ENCODE measurements at places on chromosomes 6 and 20. TPM values are rescaled to one million over a fixed set of nuclear protein-coding genes. Genes with fewer than 3 reads are reported as not detected.
A peak's percentile ranks its signal among the peaks of the same experiment; 100 is the strongest.

DNA sequence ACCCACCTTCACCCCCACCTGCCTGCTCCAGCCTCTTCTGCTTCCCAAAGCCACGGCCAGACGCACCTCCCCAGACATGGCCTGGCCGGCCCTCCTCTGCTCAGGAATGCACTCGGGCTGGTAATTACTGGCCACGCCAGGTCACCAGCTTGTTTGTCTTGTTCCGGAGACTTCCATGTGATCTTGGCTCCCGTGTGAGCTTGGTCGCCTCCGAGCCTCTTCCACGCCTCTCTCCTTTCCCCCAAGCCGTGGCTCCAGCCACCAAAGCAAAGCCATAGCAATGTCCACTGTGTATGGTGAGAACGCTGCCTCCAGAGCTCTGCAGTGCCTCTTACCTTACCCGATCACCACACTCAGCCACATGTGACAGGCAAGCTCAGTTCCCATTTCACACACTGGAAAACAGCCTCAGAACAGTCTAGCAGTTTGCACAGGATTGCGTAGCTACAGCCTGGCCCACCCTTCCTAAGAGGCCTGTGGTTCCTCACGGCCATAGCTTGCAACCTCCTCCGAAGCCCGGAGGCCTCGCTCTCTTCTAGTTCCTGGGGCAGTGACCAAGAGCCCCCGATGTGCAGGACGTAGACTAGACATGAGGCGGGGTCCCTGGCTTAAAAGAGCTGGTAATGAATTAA is 48.1 kb upstream of the AFDN start:
- DNase-seq = peak; percentile 62
- H3K36me3 ChIP-seq = no peaks in the 10 kb centered on the region
- H3K27ac ChIP-seq = no peak overlapping the region
- no peak overlapping the region for H3K4me3 ChIP-seq

APCDD1L gene
- total RNA-seq = 2.4 TPM

DNA sequence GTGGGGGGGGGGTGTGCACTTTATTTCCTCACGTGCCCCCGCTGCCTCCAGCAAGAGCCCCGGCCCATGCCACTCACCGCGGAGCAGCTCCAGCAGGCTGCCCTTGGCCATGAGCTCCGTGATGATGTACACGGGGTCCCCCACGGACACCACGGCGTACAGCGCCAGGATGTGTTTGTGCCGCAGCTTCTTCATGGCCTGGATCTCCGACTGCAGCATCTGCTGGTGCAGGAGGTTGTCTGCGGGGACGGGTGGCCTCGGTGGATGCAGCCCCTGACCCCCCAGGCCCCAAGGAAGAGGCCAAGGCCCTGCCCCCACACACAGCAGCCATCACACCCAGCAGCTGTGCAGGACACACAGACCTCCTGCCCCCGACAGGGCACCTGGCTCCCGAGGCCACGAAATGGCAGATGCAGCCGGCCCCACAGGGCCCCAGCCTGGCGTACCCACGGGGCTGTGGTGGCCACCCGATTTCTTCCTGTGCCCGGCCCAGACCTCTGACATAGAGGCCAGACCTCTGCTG is 4.7 kb downstream of the PTK6 start:
- H3K27me3 ChIP-seq = no peaks in the 10 kb centered on the region
- H3K27ac ChIP-seq = no peak overlapping the region
- peaks cover 30% of the 10 kb centered on the region for H3K4me1 ChIP-seq
- H3K4me3 ChIP-seq = no peak overlapping the region

PEX3 gene
- 18.4 TPM for total RNA-seq

GRCh38 chr6:25389471-25389870 is 110.3 kb downstream of the CARMIL1 start:
- no peaks in the 10 kb centered on the region for H3K27me3 ChIP-seq
- no peak for DNase-seq
- no peak overlapping the region for H3K27ac ChIP-seq
- H3K4me3 ChIP-seq = no peak overlapping the region
- H3K36me3 ChIP-seq = no peaks in the 10 kb centered on the region

RIPPLY2 gene
- not detected for total RNA-seq

RING1 gene
- total RNA-seq = 18.9 TPM

DNA sequence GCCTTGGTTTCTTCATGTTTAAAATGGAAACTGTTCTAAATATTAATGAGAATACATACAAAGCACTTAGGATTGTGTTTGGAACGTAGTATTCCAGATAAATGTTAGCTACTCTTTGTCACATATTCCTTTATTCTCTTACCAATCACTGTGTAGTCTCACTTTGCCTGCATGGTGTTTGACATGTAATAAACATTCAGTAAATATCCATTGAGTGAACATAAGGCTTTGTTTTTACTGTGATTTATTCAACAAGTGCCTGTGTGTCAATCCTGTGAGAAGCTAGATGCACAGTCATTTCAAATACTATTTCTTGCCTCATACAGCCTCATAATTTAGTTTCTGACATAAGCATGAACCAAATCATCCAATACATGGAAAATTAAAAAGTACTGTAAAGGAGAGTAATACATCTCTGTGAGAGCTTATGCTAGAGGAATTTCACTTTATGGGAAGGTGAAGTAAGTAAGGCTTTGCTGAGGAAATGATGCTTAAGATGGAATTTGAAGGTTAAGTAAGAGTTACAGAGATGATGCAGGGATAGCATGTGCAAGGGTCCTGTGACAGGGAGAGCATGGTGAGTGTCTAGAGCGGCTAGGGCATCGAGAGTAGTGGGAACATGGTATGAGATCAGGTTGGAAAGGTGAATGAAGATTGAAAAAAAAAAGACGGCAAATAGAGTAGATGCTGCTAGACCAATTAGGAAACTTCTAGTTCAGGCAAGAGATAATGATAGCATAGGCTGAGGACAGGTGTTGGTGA is 14.7 kb downstream of the PM20D2 start:
- H3K4me3 ChIP-seq = no peak overlapping the region
- no peak for DNase-seq
- H3K27ac ChIP-seq = no peak overlapping the region
- H3K4me1 ChIP-seq = no peaks in the 10 kb centered on the region
- no peaks in the 10 kb centered on the region for H3K27me3 ChIP-seq
- peaks cover 31% of the 10 kb centered on the region for H3K36me3 ChIP-seq

DNA sequence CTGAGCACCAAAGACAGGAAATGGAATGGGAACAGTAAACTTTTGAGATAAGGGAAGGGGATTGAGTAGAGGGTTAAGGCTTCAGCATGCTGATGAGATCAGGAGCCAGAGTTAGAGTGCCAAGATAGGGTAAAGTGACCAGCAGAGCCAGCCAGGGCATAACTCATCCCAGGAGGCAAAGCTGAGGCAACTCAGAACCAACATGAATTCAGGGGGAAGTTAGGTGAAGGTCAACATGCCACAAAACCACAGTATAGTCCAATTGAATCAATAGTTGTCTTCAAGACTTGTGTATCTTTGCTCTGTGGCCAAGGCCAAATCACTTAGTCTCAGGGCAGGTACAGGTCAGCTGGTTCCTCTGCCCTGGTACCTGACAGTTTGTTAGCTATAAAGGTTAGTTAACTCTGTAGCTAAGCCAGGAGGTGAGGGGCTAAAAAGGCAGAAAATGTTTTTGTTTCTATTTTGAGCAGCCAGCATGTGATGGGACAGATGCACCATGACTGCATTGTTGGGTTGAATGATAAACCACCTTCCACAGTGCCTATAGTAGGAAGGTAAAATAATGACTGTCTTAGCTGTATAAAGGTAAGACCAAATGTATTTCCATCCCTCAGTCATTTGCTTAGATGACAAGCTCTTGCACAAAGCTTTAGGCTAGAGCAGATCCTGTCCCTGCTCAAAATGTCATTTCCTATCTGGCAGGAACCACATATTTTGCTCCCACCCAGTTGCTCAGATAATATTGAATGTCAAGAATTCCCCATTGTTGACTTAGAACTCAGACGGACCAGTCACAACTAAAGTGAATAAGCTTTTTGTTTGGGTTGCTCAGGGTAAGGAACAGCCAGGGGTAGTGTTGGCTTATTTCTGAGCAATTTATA is 15.8 kb downstream of the RNF8 start:
- H3K27me3 ChIP-seq = no peaks in the 10 kb centered on the region
- no peak overlapping the region for H3K4me3 ChIP-seq

DEFB124 gene
- total RNA-seq = not detected

- peak overlapping the region; percentile 3 for H3K4me3 ChIP-seq
- H3K4me1 ChIP-seq = peaks cover 32% of the 10 kb centered on the region
- peak; percentile 83 for DNase-seq
- no peaks in the 10 kb centered on the region for H3K36me3 ChIP-seq
Observed at GRCh38 chr6:45710304-45710821, 305.3 kb downstream of the CLIC5 start.

GRCh38 chr6:97917369-97917768 is 634.4 kb upstream of the MMS22L start:
- no peak overlapping the region for H3K4me3 ChIP-seq
- H3K4me1 ChIP-seq = no peaks in the 10 kb centered on the region
- no peak for DNase-seq
- no peak overlapping the region for H3K27ac ChIP-seq
- H3K36me3 ChIP-seq = no peaks in the 10 kb centered on the region

GRCh38 chr6:10310826-10311225 is 104.0 kb downstream of the TFAP2A start:
- H3K36me3 ChIP-seq = no peaks in the 10 kb centered on the region
- no peak overlapping the region for H3K4me3 ChIP-seq
- peaks cover 30% of the 10 kb centered on the region for H3K4me1 ChIP-seq
- peak overlapping the region; percentile 10 for H3K27ac ChIP-seq
- DNase-seq = peak; percentile 88

- no peak overlapping the region for H3K4me3 ChIP-seq
- no peak overlapping the region for H3K27ac ChIP-seq
- DNase-seq = no peak
- H3K36me3 ChIP-seq = no peaks in the 10 kb centered on the region
- no peaks in the 10 kb centered on the region for H3K27me3 ChIP-seq
Observed at GRCh38 chr20:38957235-38957876, 4.8 kb upstream of the DHX35 start.

- no peaks in the 10 kb centered on the region for H3K36me3 ChIP-seq
- H3K4me1 ChIP-seq = no peaks in the 10 kb centered on the region
- no peak overlapping the region for H3K27ac ChIP-seq
- H3K4me3 ChIP-seq = no peak overlapping the region
Observed at GRCh38 chr20:61886721-61887595, 178.7 kb downstream of the TAF4 start.

DNA sequence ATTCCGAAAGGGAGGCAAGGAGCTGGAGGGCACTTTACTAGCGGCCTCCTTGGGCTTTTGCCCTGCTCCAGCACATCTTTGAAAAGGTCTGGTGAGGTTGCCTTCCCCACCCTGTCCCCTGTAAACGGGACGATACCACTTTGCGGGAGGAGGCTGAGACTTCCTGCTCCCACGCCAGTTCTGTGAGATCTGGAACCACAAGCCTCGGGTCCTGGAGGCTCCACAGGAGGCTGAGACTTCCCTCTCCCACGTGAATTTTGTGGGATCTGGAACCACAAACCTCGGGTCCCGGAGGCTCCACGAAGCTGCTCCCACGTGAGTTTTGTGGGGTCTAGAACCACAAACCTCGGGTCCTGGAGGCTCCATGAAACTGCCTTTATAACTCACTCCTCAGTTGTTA is 209.3 kb downstream of the DLL1 start:
- no peaks in the 10 kb centered on the region for H3K36me3 ChIP-seq
- no peak overlapping the region for H3K27ac ChIP-seq
- no peak overlapping the region for H3K4me3 ChIP-seq
- H3K4me1 ChIP-seq = no peaks in the 10 kb centered on the region

RNF182 gene
- 0.13 TPM for total RNA-seq

- no peaks in the 10 kb centered on the region for H3K36me3 ChIP-seq
- no peak for DNase-seq
- H3K4me1 ChIP-seq = no peaks in the 10 kb centered on the region
- H3K4me3 ChIP-seq = no peak overlapping the region
Observed at GRCh38 chr6:101918471-101918870, 525.0 kb downstream of the GRIK2 start.

GRCh38 chr6:97114645-97115044 is 168.4 kb downstream of the MMS22L start:
- no peaks in the 10 kb centered on the region for H3K36me3 ChIP-seq
- no peak overlapping the region for H3K4me3 ChIP-seq
- no peak for DNase-seq
- no peaks in the 10 kb centered on the region for H3K27me3 ChIP-seq
- no peak overlapping the region for H3K27ac ChIP-seq

- no peaks in the 10 kb centered on the region for H3K36me3 ChIP-seq
- H3K4me1 ChIP-seq = peaks cover 16% of the 10 kb centered on the region
- H3K4me3 ChIP-seq = no peak overlapping the region
- H3K27me3 ChIP-seq = no peaks in the 10 kb centered on the region
Observed at GRCh38 chr6:147157930-147158329, 46.3 kb upstream of the STXBP5 start.

DNA sequence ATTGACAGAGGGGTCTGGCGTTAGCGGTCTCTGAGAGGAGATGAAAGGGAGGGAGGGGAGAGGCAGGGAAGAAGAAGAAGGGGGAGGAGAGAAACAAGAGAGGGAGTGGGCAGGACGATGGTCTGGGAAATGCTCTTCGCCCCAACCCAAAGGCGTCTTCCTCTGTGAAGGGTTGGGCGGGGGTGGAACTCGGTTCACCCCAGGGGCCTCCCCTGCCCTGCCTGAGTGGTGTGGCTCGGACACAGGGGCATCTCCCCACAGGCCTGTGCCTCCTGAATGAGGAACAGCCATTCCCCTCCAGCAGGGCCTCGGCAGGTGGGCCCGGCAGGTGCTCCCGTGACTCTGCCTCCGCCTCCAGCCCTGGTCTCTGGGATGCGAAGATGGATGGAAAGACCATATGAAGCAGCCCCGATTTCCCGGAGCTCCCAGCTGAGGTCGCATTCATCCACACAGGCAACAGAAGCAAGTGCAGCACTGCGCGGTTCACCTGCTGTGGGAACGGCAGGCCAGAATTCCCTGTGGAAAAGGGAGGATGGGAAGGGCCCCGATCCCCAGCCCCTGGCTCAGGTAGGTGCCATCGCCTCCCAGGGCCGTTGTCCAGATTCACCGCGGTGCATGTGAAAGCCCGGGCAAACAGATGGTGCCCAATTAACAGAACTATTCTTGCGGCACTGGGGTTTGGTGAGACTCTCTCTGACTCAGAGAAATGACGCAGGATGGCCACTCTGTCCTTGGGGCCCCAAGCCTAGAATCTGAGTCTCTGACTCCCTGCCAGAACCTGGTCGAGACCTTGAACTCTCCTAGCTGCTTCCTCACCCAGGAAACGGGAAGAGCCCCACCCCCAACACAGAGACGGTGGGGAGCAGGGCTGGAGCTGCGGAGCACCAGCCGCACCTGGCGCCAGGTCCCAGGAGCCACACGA is 29.4 kb upstream of the RPS6KA2 start:
- no peaks in the 10 kb centered on the region for H3K36me3 ChIP-seq
- no peak overlapping the region for H3K4me3 ChIP-seq
- no peaks in the 10 kb centered on the region for H3K4me1 ChIP-seq
- DNase-seq = no peak
- H3K27ac ChIP-seq = no peak overlapping the region
